ENCODE measurements at places on chromosomes 5 and 9.

GRCh38 chr5:65391591-65391990 is 90.1 kb downstream of the ADAMTS6 start:
- DNase-seq = no peak

- DNase-seq = peak; percentile 26
These were observed 83.3 kb upstream of the CCDC112 start for GRCh38 chr5:115379622-115380344.

DNA sequence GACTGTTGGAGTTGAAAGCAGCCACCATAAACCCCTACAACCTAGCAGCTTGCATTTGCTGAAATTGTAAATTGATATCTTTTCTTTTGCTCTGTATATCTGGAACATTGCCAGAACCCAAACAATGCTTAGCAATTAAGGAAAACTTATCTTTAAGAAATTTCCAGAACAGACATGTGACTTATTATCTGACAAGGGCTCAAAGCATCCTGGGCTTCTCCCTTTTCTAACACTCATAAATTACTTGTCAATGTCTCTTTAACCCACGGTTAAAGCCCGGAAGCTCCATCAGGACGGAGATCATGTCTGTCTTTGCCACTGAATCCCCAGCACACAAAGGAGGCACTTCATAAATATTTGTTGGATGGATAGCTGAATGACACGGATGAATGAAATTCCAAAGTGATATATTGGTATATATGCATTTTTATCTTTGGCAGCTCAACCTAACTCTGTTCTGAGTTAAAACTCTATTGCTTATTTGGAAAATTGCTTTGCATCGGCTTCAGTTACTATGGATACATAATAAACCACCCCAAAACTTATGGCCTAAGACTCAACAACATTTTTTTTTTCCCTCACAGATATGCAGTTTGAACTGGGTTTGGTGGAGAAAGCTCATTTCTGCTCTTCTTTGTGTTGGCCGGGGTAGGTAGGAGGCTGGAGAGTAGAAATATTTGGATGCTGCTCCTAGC is 103.1 kb upstream of the CLINT1 start:
- no peak for DNase-seq

DNA sequence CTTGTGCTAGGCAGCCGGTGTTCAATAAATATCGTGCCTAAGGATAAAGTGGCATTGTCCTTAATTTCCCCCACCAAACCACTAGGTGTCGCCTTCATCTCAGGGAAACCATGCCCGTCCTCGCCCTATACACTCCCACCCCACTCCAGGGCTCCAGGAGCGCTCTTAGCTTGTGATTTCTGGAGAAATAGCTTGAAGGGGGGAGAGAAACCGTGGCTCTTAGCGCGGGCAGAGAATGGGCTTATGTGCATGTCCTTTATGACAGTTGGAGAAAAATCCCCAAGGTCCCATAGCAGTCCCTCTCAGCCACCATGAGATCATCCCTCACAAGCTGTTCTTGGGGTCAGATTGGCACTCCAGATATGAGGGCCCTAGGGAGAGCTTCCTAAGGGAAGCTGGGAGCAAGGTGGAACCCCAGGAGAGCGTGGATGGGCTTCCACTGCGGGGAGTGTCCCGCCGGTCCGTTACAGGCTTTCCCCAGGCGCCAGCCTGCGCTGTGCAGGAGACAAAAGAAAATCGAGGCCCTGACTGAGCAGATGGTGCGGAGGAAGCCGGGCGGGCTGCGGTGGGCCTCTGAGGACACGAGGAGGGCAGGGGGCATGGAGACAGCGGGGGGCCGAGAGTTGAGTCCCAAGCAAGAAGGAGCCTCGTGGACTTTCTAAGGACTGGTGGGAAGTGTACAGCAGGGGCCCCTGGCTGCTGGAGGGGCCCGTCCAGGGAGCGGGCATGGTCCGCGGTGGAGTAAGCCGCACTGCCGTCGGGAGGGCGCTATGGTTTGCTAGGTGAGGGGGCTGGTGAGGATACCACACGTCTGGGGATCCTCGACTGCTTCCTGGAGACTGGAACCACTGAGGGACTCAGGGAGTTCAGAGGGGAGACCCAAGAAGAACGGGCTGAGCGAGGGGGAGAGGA is 750 bp upstream of the NPR2 start:
- peak; percentile 85 for DNase-seq

DNA sequence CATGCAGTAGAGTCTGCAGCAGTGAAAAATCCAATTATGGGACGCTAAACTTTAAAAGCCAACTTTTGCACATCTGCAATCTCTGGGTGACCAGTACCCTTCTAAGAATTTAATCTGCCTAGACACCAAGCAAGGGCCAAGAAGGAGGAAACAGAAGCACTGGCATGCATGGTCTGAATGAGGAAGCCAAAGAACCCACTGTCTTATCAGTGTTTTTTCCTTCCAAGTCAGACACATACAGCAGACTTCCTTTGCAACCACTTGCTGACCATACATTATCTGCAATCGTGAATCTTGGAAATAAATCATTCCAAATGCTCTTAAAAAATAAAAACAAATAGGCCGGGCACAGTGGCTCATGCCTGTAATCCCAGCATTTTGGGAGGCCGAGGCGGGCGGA is 65.9 kb downstream of the DEPDC1B start:
- DNase-seq = no peak

GRCh38 chr5:9499498-9499876 is 46.4 kb downstream of the SEMA5A start:
- no peak for DNase-seq

GRCh38 chr9:136964171-136964689 is 12.2 kb downstream of the LCN12 start:
- no peak for DNase-seq

- DNase-seq = no peak
These were observed 43.4 kb downstream of the COL15A1 start for GRCh38 chr9:98986866-98987651.

DNA sequence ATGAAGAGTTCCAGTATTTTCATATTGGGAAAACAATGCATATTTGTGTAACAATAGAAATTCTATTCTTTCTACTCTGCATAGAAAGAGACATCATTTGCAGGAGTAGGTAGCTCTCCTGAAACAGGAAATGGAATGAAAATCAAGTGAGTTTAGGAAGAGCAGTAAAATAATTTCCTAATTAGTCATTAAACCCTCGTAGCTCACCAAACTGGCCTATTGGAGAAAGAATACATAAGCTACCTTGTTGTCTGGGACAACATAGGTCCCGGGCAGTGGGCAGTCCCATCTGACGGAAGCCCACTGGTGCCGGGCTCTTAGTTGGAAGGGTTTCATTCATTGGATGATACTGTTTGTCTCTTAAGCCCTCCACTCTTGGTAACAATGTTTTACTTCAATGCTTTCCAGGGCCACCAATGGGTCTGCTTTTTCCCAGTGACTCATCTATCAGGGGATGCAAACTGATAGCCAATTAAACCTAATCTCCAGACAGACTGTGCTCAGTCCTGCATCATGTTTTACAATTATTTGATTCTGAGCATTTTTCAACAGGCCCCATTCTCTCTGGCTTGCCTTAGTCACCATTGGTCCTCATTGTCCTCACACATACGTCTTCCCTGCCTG is 46.5 kb downstream of the GNA14 start:
- DNase-seq = no peak

DNA sequence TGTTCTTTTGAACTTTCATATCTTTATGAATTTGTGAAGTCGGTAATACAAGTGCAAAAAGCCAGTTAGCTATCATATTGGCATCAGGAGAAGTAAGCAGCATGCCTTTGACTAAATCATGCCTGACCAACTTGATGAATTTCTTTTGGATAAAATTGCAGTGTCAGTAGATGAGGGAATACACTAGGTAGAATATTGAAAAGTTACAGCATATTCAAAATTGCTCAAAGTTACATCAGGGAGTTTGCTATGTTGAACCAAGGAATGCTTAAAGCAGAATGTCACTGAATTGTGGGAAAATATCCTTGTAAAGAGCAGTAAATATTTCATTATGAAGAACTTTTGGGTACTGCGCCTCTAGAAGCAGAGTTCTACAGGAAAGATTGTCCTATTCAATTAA is 87.1 kb upstream of the TLX3 start:
- no peak for DNase-seq

GRCh38 chr9:132443951-132444607 is 34.1 kb downstream of the CFAP77 start:
- DNase-seq = no peak

- DNase-seq = no peak
These were observed 31.4 kb upstream of the FAT2 start for GRCh38 chr5:151622367-151623088.

- no peak for DNase-seq
These were observed 69.6 kb downstream of the CWC27 start for GRCh38 chr5:64838376-64838775.

DNA sequence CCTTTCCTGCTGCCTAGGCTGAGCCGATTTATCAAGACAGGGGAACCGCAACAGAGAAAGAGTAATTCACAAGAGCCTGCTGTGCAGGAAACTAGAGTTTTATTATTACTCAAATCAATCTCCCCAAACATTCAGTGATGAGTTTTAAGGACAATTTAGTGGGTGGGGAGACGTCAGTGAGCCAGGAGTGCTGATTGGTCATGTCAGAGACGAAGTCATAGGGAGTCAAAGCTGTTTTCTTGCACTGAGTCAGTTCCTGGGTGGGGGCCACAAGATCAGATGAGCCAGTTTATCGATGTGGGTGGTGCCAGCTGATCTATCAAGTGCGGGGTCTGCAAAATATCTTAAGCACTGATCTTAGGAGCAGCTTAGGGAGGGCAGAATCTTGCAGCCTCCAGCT is 19.0 kb downstream of the SNX24 start:
- DNase-seq = no peak

GRCh38 chr5:143682929-143683386 is 129.0 kb upstream of the HMHB1 start:
- DNase-seq = no peak
